ENCODE measurements at places on chromosomes 5 and 9.

DNA sequence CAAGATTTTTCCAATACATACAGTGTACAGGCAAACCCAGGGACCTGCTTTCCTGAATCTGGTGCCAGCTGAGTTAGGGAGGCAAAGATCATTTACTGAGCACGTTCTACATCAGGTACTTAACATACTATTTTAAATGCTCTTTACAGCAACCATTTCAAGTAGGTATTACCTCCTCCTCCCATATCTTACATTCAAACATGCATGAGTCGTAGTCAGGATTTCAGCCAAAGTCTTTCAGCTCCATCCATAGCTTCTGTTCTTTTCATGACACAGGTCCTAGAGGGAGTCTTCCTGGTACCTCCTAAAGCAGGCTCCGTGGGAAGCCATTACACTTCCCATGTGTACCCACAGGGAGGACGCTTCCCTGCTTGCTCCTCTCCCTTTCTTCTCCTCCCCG lies 11.7 kb downstream of the KCNV2 start:
- DNase-seq = no peak

- DNase-seq = no peak
Observed at GRCh38 chr9:94920420-94921091, 194.1 kb downstream of the AOPEP start.

- no peak for DNase-seq
Observed at GRCh38 chr5:142849880-142850279, 79.7 kb downstream of the ARHGAP26 start.

DNA sequence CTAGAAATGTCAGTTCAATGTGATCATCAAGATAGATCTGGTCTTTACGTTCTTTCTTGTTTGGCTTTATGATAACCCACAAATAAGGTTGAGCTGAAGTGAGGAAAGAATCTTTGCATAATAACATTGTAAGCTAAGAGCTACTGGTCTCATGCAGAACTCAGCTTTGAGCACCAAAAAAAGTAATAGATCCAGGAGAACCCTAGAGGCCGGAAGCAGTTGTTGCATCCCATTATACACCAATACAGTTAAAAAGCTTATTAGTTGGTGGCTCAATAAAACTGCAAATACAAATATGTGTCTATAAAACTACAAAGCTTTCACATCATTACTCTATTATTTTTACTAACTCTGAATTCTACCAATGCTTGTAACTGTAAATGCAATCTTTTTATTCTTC lies 85.5 kb upstream of the NUDT12 start:
- DNase-seq = no peak

- no peak for DNase-seq
Observed at GRCh38 chr5:167845952-167846351, 445.5 kb upstream of the WWC1 start.

All from activated T-helper 1 cell treated with anti-CD3 and anti-CD28 coated beads, Interleukin-2, amount 50 U/mL, for 16 hours (primary cell).